Activated CD4-positive, alpha-beta T cell treated with anti-CD3 and anti-CD28 coated beads, Interleukin-2, amount 10 ng/mL, durations not matched to agents 7 days and 5 days (primary cell): ENCODE measurements at places on chromosomes 11 and 22. TPM values are rescaled to one million over a fixed set of nuclear protein-coding genes. Genes with fewer than 3 reads are reported as not detected.
A peak's percentile ranks its signal among the peaks of the same experiment; 100 is the strongest.

- H3K36me3 ChIP-seq: no peaks in the 10 kb centered on the region
- H3K4me3 ChIP-seq: no peak overlapping the region
- H3K4me1 ChIP-seq: peaks cover 3% of the 10 kb centered on the region
- DNase-seq: no peak
- no peak overlapping the region for H3K27ac ChIP-seq
These were observed 71.9 kb downstream of the PLEKHA7 start for GRCh38 chr11:16942342-16942741.

GRCh38 chr11:64523456-64524157 lies 67.4 kb upstream of the SLC22A12 start:
- no peaks in the 10 kb centered on the region for H3K36me3 ChIP-seq
- H3K4me3 ChIP-seq: no peak overlapping the region
- H3K27ac ChIP-seq: no peak overlapping the region
- no peaks in the 10 kb centered on the region for H3K4me1 ChIP-seq

DNA sequence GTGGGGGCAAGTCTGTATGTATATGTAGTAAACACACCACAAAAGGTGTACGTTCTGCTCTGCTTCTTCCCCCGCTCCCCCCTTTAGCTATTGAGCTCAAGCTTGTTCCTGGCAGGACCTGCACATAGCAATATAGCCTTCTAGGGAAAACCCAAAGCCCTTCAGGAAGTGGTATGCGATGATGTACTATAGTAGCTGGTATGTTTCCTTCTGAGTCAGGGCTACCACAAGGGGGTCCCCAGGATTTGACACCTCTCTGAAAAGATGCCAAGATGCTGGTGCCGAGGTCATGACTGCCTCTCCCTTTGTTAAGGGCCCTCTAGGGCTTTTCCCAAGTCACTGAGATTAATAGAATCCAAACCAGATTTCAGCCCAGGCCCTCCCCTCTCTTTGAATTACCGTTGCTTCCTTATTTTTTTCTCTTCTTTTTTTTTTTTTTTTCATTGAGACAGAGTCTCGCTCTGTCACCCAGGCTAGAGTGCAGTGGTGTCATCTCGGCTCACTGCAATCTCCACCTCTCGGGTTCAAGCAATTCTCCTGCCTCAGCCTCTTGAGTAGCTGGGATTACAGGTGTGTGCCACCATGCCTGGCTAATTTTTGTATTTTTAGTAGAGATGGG lies 268.4 kb downstream of the ETS1 start:
- DNase-seq: peak; percentile 62
- peaks cover 50% of the 10 kb centered on the region for H3K36me3 ChIP-seq
- H3K4me3 ChIP-seq: no peak overlapping the region
- H3K27me3 ChIP-seq: no peaks in the 10 kb centered on the region

KRTAP5-4 gene
- total RNA-seq: not detected
